ENCODE measurements at places on chromosomes 5 and 9.

GRCh38 chr9:124501771-124502320 is 5.4 kb downstream of the NR5A1 start:
- DNase-seq: no peak

DNA sequence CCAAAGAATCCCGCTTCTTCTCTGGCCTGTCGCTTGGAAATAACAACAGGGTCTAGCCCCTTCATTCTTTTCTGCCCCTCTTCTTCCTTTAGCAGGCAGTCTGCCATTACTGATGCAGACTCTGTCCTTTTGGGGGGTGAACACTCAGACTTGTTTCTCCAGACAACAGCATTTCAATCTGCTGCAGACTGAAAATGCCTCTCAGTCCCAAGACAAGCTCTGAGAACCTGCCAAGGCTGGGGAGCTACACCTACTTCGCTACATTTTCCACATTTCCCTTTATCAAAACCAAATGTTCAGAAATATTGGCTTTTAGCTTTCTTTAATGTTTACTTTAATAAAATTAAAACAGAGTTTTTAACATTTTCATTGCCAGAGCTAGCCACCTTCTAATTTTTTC is 152.4 kb downstream of the MPDZ start:
- no peak for DNase-seq

DNA sequence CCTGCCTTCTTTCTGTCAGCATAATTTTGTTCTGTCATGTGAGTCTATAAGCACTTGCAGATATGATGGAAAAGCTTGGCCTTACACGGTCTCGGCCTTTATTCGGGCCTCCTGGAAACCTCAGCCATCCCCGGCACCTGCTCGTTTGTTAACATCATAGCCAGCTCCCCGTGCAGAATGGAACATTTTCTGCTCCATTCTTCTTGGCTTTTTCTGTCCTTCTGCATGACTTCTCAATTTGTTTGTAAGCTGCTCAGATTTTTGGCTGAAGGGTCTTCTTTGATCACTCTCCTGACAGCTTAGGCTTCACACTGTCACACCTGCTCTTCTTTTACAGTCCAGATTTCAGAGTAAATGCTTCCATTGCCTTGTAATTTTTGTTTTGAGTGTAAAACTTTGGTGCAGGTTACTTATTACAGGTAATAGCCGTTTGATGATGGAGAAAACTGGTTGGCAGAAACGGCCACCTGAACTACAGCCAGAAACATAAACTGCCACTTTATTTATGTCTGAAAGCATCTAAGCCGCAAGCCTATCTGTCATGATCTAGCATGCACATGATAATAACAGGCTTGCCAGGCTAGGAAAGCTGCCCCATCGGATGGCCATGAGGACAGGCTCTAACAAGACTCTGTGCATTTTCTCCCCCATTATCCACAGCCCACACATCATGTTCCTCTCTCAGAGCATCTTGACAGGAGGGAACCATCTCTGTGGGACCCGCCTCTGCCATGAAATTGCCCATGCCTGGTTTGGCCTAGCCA is 197.0 kb downstream of the AOPEP start:
- DNase-seq: no peak

DNA sequence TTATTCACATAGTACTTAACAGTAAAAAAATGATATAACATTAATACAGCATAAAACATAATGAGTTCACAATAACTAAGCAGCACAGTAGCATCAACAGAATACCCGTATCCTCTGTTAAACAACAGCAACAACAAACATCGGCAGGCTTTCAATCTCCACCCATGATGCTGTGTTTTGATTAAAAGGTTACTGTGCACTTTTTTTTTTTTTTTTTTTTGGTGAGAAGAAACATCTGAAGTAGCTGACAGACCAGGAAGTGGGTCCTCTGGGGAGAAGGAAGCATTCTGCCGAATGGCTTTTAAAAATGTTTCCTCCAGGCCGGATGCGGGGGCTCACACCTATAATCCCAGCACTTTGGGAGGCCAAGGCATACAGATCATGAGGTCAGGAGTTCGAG is 282.3 kb downstream of the EPB41L4A start:
- DNase-seq: no peak

DNA sequence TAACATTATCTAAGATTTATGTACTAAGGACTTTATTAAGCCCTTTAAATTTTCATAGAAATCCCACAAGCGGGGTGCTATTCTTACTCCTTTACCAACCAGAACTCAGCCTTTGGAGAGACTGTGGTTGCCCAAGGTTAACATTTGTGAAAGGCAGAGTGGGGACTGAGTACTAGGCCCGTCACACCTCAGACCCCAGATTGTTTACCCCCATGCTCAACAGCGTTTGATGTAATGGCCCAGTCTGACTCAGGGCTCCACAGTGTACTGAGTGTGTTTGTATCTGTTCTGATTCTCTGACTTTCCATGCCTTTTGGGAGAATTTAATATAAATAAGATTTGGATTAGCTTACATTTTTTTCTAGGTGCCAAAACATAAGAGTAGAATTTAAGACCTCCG is 110.0 kb downstream of the GAS1 start:
- no peak for DNase-seq

GRCh38 chr5:14148890-14149671 is 5.9 kb downstream of the TRIO start:
- DNase-seq: no peak

GRCh38 chr5:96478983-96479382 is 45.9 kb upstream of the PCSK1 start:
- no peak for DNase-seq

DNA sequence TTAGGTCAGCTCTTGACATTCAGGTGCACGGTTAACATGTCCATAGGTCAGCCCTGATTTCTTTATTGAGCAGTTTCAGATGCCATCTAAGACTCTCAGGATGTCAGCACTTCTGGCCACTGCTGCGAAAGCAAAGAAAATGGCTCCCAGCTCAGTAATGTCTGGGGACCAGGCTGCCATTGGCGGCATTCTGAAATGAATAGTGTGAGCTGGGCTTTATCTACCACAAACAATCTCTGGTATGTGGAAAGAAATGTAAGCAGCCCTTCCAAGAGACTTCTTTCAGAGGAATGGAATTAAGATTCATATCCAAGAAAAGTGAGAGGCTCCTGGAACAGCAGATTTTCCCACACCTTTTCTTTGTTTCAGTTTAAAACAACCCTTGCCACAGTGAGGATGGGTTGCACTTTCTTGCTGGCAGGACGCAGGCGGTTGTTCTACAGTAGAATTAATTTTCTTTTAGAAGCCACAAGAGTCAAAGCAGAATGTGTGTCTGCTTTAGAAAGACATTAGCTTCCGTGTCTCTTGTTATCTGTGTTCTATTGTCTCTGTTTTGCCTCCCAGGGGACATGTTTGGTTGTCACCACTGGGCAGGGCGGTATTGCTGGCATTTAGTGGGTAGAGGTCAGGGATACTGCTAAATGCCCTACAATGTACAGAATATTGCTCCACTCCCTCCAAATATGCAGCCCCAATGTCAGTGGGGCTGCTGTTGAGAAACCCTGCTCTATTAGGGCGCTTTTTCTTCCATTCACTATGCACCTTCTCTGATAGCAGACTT is 149.9 kb upstream of the ANKH start:
- no peak for DNase-seq

GRCh38 chr5:10427201-10427600 is 14.5 kb upstream of the ROPN1L start:
- DNase-seq: no peak

GRCh38 chr5:72214168-72214567 is 105.9 kb downstream of the MRPS27 start:
- DNase-seq: no peak

DNA sequence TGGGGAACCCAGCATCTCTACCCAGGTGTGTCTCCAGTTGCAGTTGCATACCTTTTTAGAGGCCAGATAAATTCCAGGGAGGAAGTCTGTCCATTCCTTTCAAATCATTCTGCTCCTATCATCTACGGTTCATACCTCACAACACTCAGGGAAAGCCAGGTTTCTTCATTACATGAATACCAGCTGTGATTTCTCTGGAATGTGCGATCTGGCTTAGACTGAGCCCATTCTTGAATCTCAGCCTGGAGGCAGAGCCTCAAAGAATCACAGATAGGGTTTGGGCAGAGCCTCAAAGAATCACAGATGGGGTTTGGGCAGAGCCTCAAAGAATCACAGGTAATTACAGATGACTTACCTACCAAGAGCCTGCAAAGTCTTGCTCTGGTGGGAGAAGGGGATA is 7.2 kb downstream of the P4HA2 start:
- no peak for DNase-seq

- no peak for DNase-seq
Measured at GRCh38 chr9:109590966-109591365, 92.9 kb upstream of the PTPN3 start.

DNA sequence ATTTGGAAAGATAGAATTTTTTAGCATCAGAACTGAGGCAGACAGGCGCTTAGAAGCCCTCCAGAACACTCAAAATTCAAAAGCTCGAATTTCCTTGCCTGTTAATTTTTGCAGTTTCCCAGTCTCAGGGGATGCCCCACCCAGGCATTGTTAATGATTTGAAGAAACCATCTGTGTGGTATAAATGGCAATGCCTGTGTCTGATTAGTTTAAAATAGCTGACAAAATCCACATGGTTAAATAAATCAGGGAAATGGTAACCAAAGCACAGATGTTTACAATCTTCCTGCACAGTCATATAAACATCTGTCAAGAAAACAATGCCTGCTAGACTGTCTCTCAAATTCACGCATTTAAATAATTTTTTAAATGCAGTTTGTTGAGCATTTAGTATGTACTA is 185.2 kb upstream of the RGMB start:
- DNase-seq: no peak

GRCh38 chr9:7910426-7911020 is 110.9 kb upstream of the DMAC1 start:
- no peak for DNase-seq

GRCh38 chr5:113330533-113331208 is 104.1 kb downstream of the TSSK1B start:
- DNase-seq: no peak

GRCh38 chr5:66136053-66136452 is 8.0 kb upstream of the SREK1 start:
- DNase-seq: no peak

DNA sequence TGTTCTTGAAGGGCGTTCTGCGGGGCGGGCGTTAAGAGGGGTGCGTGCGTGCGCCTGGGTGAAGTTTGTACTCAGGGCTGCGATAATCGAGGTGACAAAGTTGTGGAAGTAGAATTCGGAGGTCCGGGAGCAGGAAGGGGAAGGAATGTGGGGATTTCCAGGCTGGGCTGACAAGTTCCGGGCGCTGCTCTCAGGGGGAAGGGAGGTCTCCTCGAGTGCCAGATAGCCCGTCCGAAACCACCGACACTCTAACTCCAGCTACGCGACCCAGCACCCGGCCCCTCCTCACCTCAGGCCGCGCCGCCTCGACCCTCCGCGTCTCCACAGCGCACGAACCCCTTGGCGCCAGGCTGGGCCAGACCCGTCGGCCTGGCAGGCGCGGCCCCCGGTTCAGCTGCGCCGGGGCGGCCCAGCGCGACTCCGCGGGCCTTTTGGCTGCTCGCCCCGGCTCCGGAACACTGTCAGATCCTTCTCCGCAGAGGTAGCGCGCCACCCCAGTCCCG is at the start of gene IL6ST:
TSS of gene IL6ST (minus strand) at position 469 of the 503 bp plus-strand sequence. CDS start 18,685 bp downstream, outside the sequence.
- DNase-seq: no peak

- no peak for DNase-seq
Measured at GRCh38 chr5:9052421-9052820, 493.5 kb downstream of the SEMA5A start.

- DNase-seq: no peak
Measured at GRCh38 chr9:2663461-2664173, 42.0 kb downstream of the VLDLR start.

Measured in activated CD8-positive, alpha-beta memory T cell treated with anti-CD3 and anti-CD28 coated beads for 48 hours (primary cell).